Stimulated activated naive CD4-positive, alpha-beta T cell (primary cell): ENCODE measurements at places on chromosomes 1 and 21.
A peak's percentile ranks its signal among the peaks of the same experiment; 100 is the strongest.

DNA sequence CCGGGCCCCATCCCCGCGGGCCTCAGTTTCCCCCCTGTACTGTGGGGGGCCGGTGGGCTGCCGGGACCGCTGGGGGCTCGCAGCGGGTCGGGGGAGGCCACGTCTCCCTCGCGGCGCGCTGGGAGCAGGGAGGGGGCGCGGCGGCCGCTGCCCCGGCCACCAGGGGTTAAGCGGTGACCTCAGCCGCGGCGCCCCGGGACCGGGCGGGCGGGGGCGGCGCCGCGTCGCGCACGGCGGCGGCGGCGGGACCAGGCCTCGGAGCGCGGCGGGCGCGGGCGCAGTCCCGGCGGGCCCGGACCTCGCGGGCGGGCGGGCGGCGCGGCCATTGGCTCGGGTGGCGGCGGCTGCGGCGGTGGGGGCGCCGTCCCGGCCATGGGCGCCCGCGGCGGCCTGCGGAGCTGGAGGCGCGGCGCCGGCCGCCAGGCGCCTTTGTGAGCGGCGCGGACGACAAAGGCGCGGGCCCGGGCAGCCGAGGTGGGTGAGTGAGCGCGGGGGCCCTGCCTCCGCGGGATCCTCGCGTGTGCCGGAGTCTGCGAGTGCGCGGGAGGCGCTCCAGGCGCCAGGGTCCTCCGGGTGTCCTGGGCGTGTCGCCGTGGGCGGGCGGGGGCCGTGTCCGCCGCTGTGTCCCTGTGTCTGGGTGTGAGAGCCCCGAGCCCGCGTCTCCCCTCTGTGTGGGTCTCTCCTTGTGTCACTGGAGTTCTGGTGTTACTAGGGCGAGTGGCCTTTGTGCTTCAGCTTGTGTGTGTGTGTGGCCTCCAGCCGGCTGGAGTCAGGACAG, at the start of gene ARHGEF10L:
TSS of gene ARHGEF10L (plus strand) at position 222 of the 778 bp plus-strand sequence. CDS start 40,898 bp downstream, outside the sequence.
- DNase-seq = no peak

- DNase-seq = no peak
Observed at GRCh38 chr1:231134624-231135023, 27.2 kb upstream of the TRIM67 start.

DNA sequence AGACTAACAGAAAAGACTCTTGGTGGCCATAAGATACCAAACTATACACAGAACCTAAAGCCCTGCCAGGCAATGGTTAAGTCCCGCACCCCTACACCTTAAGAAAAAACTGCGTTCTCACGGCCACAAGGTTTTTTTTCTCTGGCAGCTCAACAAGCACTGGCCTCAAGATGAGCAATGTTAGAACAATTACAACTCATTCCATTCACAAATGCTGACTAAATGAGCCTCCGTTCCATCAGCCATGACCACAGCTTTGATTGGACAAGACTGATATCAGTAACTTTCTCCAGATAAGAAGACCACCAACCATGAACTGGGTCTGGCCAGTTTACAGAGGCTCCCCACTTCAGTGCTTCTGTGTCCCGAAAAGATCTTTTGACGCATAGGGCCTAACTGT, 31.9 kb downstream of the SEC16B start:
- DNase-seq = no peak

DNA sequence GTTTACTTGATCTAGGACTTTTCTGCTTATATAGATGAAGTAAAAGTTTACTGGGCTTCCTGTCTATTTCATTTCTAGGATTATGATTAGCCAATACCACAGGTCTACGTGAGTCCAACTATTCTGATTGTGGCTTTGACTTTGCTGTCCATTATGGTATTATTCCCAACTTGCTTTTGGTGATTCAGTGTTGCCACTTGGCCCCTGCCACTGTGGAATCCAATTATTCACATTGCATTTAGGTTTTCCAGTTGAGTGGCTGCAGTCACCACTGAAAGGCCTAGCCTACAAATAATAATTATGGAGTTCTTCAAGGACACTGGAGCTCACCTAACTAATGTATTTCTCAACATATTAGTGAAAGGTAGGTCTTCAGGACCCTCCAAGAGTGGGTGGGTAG, 574.3 kb upstream of the USP24 start:
- no peak for DNase-seq

DNA sequence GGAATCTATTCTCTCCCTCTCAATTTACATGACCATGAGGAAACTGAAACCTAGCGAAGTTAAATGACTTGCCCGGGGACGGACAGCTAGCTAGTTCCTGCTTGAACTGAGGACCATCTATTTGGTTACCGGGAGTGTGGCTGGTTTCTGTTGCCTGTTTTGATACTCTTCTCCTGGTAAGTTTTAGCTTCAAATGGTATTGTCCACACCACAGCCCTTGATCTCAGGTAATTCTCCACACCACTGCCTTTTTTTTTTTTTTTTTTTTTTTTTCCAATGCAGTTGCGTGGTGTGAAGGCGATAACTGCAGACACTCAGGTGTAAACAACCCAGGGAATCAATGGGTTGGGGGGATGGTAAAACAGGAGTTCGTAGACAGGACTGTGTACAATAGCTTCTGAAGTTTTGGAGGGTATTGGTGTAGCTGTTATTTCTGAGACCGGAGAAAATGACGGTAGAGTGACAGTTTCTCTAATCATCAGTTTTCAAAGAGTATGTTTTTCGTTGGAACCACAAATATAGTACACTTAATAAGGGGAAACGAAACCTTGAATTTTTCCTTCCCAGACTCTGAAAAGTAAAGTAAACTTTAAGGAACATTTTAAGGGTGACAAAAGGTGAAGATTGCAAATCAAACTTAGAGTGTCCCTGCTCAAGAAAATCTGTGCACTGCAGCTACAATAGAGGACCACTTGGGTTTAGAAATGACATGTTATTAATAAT, 125.3 kb upstream of the CACYBP start:
- DNase-seq = no peak

DNA sequence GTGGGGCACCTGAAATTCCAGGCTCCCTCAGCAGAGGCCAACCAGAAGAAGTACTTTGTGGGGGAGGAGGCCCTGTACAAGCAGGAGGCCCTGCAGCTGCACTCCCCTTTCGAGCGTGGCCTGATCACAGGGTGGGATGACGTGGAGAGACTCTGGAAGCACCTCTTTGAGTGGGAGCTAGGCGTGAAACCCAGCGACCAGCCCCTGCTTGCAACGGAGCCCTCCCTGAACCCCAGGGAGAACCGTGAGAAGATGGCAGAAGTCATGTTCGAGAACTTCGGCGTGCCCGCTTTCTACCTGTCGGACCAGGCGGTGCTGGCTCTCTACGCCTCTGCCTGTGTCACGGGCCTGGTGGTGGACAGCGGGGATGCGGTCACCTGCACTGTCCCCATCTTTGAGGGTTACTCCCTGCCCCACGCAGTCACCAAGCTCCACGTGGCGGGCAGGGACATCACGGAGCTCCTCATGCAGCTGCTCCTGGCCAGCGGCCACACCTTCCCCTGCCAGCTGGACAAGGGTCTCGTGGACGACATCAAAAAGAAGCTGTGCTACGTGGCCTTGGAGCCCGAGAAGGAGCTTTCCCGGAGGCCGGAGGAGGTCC, 634 bp downstream of the ACTRT2 start:
- DNase-seq = no peak

- no peak for DNase-seq
Observed at GRCh38 chr21:36839123-36839522, 127.3 kb downstream of the HLCS start.

DNA sequence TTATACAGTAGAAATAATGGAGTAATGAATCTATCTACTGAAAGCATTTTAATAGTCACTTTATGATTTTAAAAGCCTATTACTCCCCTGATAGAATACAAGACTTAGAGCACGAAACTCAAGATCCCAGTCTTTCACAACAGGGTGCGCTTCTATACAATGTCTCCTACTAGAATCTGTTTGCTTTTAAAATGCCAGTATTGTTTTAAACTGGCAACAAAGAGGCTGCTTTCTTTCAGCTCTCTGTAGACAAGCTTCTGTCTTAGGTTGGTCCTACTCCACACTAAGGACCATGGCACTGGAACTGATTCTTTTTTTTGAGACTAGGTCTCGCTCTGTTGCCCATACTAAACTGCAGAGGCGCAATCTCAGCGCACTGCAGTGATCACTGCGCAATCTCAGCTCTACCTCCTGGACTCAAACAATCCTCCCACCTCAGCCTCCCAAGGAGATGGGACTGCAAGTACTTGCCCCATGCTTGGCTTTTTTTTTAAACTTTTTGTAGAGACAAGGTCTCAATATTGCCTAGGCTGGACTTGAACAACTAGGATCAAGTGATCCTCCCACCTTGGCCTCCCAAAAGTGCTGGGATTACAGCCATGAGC, 4.8 kb downstream of the DCAF8 start:
- DNase-seq = no peak

DNA sequence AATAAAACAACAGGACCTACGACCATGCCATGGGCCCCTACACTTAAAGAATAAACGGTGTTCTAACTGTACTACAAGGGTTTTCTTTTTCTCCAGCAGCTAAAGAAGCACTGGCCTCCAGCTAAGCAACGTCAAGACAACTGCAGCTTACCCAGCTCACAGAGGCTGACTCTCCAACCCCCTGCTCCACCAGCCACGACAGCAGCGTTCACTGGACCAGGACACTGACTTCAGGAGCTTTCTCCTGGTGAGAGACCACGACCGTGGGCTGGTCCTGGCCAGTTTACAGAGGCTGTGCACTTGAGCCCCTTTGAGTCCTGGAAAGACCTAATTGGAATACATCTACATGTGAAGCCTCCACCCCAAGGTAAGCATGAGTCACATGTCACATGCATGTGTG, 39.4 kb downstream of the WNT9A start:
- no peak for DNase-seq

DNA sequence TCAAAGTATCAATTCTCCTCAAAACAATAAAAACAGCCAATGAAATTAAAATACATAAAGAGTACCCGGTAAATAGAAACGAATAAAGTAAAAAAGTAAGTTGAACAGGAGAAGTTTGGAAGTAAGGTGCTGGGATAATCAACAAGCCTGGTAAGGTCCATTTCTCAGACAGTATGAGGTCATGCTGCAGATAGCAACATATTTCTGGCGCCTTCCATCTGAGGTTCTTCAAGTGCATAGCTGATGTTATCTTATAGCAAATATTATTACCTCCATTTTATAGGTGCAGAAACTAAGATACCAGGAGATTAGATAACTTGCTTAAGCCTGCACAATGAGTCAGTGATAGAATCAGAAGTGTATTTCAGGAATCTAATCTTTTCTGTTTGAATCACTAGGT, 23.7 kb upstream of the CEP350 start:
- no peak for DNase-seq

DNA sequence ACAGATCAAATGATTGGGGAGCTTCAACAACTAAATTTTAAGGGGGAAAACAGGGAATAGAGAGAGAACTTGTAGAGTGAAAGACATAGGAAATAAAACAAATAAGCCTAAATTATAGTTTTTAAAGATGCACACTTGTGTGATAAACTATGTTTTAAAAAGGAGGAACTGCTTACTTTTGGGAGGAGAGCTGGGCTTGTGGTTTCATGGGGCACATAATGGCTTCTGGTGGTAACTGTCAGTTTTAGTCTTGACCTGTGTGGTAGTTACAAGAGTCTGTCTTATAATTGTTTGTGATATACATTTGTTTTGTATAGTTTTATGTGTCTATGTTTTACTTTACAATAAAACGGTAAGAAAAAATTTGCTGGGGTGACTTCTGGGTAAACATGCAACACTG, 165.3 kb downstream of the COL24A1 start:
- DNase-seq = no peak

GRCh38 chr1:157540852-157541251, 11.5 kb downstream of the FCRL5 start:
- no peak for DNase-seq

GRCh38 chr21:42637267-42638041, 16.0 kb upstream of the PDE9A start:
- DNase-seq = no peak

DNA sequence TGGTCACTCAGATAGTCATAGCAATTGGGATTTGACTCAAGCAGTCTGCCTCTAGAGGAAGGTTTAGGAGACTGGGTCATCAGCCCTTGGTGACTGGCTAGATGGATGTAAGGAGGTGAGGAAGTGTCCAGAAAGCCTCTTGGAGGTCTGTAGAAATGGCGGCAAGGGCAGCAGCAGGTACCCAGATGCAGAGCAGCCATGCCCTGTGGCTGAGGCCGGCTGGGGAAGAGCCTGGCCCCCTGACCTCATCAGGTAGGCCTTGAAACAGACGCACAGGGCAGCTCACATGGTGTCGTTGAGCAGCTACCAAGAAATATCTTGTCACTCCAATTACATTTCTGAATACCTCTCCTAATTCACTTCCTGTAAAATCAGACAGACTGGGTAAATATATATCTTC, 98.2 kb downstream of the DMRTB1 start:
- no peak for DNase-seq

- DNase-seq = no peak
Observed at GRCh38 chr1:245001252-245001651, 136.9 kb upstream of the HNRNPU start.

GRCh38 chr1:198156111-198156744, 570 bp upstream of the NEK7 start:
- DNase-seq = peak; percentile 32
